ENCODE measurements at places on chromosomes 4 and X. TPM values are rescaled to one million over a fixed set of nuclear protein-coding genes. Genes with fewer than 3 reads are reported as not detected.

Gene PLXNA3
- 7.4 TPM for total RNA-seq

Gene PCDH19
- 1.9 TPM for total RNA-seq

Gene GAGE2A
- total RNA-seq, result not detected

Gene VCX
- total RNA-seq, result not detected

Gene HCCS
- total RNA-seq, result 17.2 TPM

Gene TLR8
- total RNA-seq, result 0.44 TPM

Gene RBM3
- total RNA-seq, result 232 TPM

Gene KCNE5
- total RNA-seq, result 27.6 TPM

Gene GPRASP3
- 5.2 TPM for total RNA-seq

Gene GRID2
- total RNA-seq, result 0.62 TPM

Gene TLR6
- 2.0 TPM for total RNA-seq

Gene HPSE
- 0.18 TPM for total RNA-seq

Gene KIT
- 5.9 TPM for total RNA-seq

Gene DKK2
- 45.0 TPM for total RNA-seq

Gene PKD2
- total RNA-seq, result 39.9 TPM

Gene NPNT
- total RNA-seq, result 112 TPM

Gene SMIM31
- not detected for total RNA-seq

Gene ANXA5
- total RNA-seq, result 201 TPM

Gene SCLT1
- total RNA-seq, result 16.3 TPM

Gene PNMA3
- 1.2 TPM for total RNA-seq

Gene CFI
- 7.8 TPM for total RNA-seq

Gene SULT1E1
- 34.8 TPM for total RNA-seq

Gene LINC00632
- 62.0 TPM for total RNA-seq

Gene ENPEP
- 15.3 TPM for total RNA-seq

Gene CXCR3
- total RNA-seq, result not detected

Gene NBDY
- 8.1 TPM for total RNA-seq

Gene TIGD4
- total RNA-seq, result 4.4 TPM

Gene MFAP3L
- 1.1 TPM for total RNA-seq

Gene SAGE1
- total RNA-seq, result not detected

Gene TRIM2
- total RNA-seq, result 29.8 TPM

Gene MAGEB1
- total RNA-seq, result not detected

Gene RASSF6
- total RNA-seq, result 0.04 TPM

Gene AFP
- total RNA-seq, result 1.2 TPM

Gene ITIH6
- 0.22 TPM for total RNA-seq

Gene RS1
- not detected for total RNA-seq

Gene ZC4H2
- total RNA-seq, result 14.4 TPM

Gene ADH1A
- total RNA-seq, result 0.49 TPM

Gene RNF128
- total RNA-seq, result 0.09 TPM

Gene NAT8L
- 0.62 TPM for total RNA-seq

Gene AR
- total RNA-seq, result 8.1 TPM

Gene MMRN1
- total RNA-seq, result 6.8 TPM

Gene IL21
- total RNA-seq, result not detected

Gene LPAR4
- 21.0 TPM for total RNA-seq
